Activated naive CD4-positive, alpha-beta T cell (primary cell): ENCODE measurements at places on chromosomes 16 and 17.

DNA sequence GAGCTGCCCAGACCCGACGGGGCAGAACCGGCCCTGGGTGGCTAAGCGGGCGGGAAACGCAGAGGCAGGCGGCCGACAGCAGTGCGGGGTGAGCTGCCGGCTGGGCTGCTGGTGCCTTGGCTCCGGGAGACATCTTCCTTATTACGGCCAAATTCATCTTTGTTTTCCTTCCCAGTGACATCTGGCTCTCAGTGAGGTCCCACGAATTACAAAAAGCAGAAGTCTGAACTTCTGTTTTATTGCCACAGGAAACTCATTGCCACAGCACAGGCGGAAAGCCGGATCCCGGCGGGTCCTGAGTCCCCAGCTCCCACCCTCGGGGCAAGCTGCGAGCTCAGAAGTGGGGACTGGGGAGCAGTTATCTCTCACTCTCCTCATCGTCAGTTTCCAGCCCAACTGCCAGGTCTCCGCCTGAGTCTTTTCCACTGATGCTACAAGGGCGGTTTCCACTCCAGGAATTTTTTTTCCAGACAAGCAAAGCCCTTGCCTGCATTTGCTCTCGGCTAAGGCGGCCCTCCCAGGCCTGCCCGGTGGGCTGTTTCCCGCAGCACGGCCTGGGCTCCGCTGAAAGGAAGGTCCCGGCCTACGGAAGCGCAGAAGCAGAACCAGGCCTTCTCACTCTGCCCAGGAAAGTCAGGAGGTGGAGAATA, 40.3 kb downstream of the CBFA2T3 start:
- no peak for DNase-seq

GRCh38 chr17:2068031-2068518, 13.2 kb downstream of the HIC1 start:
- no peak for DNase-seq

GRCh38 chr16:30722443-30722842, 23.5 kb downstream of the SRCAP start:
- DNase-seq = no peak

GRCh38 chr16:23122144-23122543, 27.1 kb downstream of the USP31 start:
- no peak for DNase-seq

- DNase-seq = no peak
These were observed 84.4 kb downstream of the VMP1 start for GRCh38 chr17:59791603-59792457.

- no peak for DNase-seq
These were observed 35.7 kb downstream of the KANSL1 start for GRCh38 chr17:46157443-46158062.

- no peak for DNase-seq
These were observed 745 bp downstream of the PAM16 start for GRCh38 chr16:4350365-4350786.

DNA sequence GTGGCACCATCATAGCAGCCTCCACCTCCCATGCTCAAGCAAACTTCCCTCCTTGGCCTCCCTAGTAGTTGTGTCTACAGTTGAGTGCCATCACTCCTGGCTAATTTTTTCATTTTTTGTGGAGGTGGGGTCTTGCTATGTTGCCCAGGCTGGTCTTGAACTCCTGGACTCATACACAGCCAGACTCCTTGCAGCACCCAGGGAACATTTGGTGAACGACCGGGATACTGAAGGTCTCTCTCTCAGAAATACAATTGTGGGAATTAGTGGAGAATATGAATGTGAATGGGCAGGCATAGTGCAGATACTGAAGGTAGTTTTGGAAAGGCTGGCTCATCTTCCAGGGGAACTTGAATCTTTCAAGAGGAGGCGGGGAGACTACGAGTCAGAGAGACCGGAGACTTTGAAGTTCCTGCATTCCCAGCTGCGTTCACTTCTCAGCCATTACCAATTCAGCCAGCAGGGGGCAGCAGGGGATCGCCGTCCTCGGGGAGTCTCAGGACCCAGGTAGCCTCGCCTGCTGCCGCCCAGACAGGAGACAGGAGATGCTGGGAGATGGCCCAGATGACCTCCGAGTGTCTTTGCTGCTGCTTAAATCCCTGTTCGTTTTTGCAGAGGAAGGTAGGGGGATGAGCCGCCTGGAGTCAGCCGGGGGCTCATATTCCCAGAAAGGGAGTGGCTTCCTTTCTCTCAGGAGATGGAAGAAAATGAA, 68.6 kb downstream of the HAPSTR1 start:
- DNase-seq = no peak

DNA sequence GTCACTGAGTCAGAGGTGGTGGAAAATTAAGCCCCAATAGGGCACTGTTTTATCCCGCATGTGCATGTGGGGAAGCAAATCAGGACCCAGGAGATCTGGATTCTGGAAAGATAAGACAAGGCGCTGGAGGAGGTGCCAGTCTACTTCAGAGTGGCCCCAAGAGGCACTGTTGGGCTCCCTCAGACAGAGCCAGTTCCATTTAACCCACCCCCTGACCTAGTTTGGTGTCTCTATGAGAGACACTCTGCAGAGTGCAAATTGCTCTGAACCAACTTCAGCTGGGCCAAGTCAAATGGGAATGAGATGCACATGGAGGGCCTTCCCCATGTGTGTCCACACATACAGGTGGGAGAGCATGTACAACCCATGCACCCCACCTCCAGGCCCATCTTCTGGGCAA, 71.1 kb upstream of the MED9 start:
- no peak for DNase-seq

- no peak for DNase-seq
These were observed 45.7 kb downstream of the MYO1D start for GRCh38 chr17:32831223-32831622.

GRCh38 chr16:75566758-75567255, 628 bp downstream of the GABARAPL2 start:
- DNase-seq = no peak

- no peak for DNase-seq
These were observed 21.2 kb downstream of the CORO7 start for GRCh38 chr16:4395055-4395726.
